Fibroblast of skin of abdomen (primary cell): ENCODE measurements at places on chromosomes 2 and 18.

- no peak for DNase-seq
These were observed 22.7 kb upstream of the HDAC4 start for GRCh38 chr2:239423551-239423950.

DNA sequence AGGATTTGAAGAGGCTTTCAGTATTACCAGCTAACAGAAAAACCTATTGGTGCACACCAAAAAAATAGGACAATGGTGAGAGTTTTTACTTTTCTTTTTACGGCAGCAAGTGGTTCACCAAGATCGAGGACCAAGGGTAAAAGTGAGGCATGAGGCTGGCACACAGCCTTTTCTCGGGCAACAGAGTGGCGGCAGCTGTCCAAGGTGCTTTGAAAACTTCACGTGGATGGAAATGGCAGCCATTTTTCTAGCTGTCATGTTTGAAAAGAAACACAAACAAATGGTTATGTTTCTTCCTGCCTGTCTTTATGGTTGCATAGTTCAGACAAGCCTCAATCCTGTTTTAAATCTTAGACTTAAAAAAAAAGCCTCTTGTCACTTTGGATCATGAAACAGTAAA lies 812.5 kb upstream of the CHAC2 start:
- DNase-seq: no peak

DNA sequence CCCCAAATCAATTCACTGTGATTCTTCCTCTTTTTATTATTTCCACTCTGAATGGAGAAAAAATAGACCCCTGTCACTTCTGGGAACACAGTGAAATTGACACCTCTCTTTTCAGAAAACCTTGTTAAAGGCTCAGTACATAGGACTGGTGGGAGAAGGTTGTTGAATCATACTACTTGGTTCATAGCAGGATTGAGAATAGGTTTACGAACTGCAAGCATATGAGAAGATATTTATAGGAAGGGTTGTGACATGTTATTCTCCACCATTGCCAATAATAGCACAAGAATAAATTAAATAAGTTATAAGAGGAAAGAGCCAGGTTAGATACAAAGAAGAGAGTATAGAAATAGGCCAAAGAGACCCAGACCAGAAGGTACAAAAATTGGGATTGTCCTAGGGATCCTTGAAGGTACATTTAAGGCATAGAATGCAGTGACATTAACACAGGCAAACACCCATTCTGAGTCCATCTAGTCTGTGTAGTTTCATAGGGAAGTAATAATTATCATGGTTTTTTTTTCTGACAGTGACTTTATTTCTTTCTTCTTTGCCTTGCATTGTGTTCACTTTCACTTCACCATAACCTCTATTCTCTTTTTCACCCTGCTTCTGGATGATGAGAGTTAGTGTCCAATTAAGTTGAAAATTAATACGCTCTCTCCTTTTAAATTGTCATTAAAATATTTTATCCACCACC lies 21.8 kb upstream of the SERPINE2 start:
- DNase-seq: no peak

DNA sequence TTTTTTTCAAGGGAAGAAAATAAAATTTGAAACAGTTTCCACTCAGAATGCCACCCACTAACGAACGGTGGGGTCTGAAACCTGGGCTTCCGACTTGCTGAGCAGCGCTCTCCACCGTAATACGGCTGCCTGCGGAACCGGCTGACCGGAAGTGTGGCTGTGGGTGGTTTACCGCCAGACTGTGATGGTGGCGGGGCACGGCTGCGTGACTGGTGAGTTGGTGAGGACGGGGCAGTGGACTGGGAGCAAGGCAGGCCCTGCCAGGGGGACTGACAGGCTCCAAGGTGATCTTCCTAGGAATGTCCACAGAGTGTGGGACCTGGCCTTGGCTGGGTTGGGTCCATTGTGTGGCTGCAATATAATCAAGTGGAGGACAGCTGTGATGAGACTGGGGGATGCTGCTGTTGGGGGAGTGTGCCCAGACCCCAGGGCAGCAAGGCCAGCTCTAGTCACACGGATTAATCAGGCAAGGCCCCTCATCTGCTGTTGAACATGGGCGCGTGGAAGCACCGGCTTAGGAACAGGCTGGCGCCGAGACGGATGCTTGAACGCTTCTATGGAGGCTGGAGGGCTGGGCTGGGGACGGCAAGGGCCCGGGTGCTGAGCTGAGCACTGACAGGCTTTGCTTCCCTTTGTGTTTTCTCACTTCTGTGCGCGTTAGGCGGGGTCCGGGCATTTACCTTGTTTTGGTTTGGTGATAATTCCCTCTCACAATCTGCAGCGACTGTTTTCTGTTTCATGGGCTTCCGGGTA lies 357.7 kb upstream of the SPRED2 start:
- no peak for DNase-seq

- no peak for DNase-seq
These were observed 182.5 kb downstream of the PRKCE start for GRCh38 chr2:45833968-45834344.

- DNase-seq: no peak
These were observed 66.4 kb upstream of the MSH2 start for GRCh38 chr2:47336259-47337238.

DNA sequence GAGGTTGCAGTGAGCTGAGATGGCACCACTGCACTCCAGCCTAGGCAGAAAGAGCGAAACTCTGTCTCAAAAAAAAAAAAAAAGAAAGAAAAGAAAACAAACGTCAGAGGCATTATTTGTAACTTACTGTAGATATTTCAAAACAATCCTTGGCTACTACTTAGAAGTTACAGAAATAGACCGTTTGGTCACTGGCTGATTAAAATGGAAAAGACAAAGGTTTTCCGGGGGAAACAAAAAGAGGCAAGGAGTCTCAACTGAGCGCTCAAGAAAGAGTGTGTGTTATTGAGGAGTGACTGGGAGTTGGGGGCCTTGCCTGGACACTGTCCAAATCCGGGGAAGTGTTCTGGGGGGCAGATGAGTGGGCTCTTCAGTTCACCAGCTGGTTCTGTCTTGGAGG lies 47.6 kb downstream of the TEX44 start:
- DNase-seq: no peak

GRCh38 chr18:58223717-58224424 lies 179.8 kb downstream of the NEDD4L start:
- peak; percentile 82 for DNase-seq

- DNase-seq: no peak
These were observed 198.4 kb upstream of the NT5C1B start for GRCh38 chr2:18787726-18788125.
